ENCODE measurements at places on chromosomes 16 and 17.

DNA sequence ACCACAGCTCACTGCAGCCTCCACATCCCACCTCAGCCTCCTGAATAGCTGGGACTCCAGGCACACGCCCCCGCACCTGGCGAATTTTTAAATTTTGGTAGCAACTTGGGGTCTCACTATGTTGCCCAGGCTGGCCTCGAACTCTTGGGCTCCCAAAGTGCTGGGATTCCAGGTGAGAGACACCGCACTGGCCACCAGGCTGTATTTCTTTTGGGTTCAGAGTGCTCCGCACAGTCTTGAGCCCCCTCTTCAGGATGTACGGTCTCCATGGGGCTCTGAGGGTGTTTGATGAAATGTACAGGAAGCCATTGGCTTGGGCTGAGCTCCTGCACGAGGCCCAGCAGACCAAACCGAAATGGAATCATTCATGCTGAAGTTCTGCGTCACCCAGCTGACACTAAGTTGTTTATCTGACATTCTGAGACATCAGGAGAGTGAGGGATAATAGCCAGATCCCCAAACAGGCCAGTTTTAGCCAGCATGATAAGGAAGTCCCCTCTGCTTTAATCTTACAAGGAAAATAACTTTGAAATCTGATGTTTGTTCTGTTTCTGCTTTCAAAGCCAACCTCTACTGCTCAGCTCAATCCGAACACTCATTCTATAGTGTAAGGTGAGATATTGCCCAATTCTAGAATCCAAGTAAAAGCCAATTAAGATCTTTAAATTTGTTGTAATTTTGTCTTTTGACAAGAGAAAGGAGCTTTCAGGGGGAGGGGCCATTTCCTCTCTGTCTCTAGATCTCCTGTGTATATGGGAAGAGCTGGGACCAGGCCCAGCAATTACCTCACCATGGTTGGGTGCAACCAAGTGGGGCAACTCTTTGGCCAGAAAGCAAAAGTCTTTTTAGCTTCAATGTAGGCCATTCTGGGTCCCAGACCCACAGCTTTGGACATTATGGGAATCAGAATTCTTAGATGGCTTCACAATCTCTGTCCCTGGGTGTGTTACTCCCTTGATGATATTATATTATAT is 23.7 kb downstream of the GPR142 start:
- no peak for DNase-seq

DNA sequence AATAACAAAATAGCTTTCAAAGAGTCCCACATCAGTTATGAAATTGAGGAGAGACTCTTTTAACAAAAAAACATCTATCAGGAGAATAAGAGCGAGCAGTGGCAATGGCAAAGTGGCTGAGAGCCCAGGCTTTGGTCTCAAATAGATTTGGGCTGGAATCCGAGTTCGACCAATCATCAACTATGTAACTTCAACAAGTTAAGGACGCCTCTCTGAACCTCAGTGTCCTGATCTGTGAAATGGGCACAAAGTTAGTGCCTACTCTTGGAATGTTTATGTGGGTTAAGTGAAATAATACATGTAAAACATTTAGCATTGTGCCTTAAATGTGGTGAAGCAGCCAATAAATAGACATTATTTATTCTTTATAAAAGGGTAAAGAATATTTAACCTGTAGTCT is 45.4 kb downstream of the CFDP1 start:
- DNase-seq: no peak

DNA sequence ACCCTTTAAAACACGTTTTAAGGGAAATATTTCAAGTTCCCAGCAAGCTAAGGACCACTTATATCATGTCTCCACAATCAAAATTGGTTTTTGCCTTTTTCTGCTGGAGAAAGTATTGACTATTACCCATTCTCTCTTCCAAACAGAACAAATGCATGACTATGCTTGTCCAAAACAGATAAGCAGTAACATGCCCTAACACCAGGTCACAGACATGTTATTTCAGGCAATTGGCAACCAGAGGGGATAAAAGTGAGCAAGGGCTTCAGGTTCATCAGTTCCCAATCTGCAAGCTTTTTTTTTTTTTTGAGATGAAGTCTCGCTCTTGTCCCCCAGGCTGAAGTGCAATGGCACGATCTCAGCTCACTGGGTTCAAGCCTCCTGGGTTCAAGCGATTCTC is 15.0 kb downstream of the SKA2 start:
- no peak for DNase-seq

DNA sequence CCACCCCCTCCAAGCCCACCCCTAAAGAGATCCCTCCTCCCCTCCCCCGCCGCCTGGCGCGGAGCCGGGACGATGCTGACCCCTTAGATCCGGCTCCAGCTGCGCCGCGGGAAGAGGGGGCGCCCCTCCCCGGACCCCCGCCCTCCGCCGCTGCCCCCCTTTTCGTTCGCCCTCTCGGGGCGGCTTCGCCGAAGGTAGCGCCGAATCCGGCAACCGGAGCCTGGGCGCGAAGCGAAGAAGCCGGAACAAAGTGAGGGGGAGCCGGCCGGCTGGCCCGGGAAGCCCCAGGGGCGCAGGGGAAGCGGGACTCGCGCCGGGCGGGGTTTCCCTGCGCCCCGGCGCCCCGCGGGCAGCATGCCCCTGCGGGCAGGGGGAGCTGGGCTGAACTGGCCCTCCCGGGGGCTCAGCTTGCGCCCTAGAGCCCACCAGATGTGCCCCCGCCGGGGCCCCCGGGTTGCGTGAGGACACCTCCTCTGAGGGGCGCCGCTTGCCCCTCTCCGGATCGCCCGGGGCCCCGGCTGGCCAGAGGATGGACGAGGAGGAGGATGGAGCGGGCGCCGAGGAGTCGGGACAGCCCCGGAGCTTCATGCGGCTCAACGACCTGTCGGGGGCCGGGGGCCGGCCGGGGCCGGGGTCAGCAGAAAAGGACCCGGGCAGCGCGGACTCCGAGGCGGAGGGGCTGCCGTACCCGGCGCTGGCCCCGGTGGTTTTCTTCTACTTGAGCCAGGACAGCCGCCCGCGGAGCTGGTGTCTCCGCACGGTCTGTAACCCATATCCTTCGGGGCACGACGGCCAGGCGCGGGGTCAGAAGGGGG is 623 bp downstream of the CACNA1G start:
- DNase-seq: no peak

DNA sequence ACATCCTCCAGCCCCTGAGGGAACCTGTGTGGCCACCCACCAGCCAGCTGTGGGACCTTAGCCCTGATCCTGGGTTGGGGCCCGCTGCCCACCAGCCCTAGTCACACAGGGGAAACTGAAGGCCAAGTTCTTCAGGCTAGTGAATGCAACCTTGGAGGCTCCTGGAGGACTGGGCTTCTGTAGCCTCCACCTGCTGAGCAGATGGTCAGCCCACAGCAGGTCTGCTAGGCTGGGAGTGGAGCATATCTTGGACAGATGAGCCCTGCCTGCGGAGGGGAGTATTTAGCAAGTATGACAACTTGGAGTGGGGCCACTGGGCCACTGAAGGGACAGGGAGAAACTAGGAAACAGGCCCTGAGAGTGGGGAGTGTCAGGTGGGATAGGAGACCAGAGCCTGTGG is 4.1 kb downstream of the DPEP3 start:
- DNase-seq: no peak

DNA sequence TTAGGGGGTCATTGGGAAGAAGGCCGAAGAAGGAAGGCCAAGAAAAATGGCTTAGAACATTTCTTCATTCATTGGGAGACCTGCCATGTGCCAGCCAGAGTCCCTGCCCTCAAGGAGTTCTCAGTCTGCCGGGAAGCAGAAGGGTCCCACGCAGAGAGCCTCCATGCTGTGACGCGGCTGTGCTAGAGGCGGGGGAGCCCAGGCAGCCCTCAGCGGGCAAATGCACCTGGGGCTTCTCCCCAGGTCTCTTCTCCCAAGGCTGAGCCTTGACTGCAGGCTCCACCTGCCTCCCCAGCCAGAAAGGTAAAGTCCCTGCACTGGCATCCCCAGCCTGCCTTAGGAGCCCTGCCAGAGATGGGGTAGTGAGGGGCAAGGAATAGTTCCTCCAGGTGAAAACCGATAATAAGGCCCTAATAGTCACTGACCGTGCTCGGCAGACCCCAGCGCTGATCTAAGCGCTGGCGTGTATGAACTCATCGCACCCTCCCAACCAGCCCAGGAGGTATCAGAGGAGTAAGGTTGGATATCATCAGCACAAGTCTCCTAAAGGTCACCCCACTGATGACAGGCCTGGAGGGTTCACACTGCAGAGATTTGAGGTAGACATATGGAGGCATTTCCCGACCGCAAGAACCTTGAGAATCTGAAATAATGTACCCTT is 6.0 kb upstream of the CDR2L start:
- no peak for DNase-seq

- no peak for DNase-seq
Measured at GRCh38 chr16:13231365-13231764, 330.0 kb downstream of the SHISA9 start.
